ENCODE measurements at places on chromosomes 2 and 18. TPM values are rescaled to one million over a fixed set of nuclear protein-coding genes. Genes with fewer than 3 reads are reported as not detected.

The TMEM198 gene
- 0.56 TPM for total RNA-seq

GRCh38 chr2:194486326-194486725, 1170.7 kb upstream of the SLC39A10 start:
- DNase-seq: no peak

The ASB18 gene
- not detected for total RNA-seq

The CD8A gene
- 1.5 TPM for total RNA-seq

The RETREG2 gene
- total RNA-seq: 61.0 TPM

The MC5R gene
- not detected for total RNA-seq
